Kidney capillary endothelial cell (primary cell): ENCODE measurements at places on chromosomes 7 and 10.

GRCh38 chr7:132423594-132424200, 152.6 kb downstream of the PLXNA4 start:
- DNase-seq, result no peak

DNA sequence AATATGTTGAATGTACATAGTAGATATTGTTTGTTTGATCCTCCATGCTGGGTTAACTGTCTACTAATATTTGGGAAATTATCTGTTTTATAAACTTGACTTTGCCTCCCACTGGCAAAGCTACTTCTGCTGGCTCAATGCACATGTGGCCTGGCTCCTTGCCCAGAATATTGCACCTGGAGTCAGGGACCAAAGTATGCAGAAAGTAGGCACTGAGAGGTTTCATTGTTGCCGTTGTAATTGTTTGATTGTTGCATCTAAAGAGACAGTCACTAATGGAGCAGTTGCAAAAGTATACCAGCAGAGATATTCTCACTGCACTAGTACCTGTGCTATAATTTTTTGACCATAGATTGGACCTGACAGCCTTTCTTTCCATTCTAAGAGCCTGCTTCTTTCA, 137.8 kb upstream of the CNTNAP2 start:
- no peak for DNase-seq

- DNase-seq, result no peak
These were observed 15.6 kb downstream of the SNX10 start for GRCh38 chr7:26307226-26307625.

DNA sequence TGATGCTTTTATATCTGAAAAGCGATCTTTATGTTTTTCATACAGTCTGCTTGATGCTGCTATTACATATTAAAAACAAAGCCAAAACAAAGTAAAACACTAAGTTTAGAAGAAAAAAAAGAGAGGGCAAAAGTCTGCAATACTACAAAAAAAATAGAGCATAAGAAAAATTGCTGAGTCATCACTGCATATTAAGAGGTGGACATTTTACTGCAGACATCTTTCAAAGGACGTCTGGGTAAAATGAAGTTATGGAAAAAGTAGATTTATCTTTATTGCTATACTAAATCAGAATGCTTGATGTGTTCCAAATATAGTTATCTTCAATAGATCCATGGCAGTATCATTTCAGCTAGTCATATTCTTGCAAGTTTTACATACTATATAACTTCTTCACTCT, 172.0 kb downstream of the MAGI2 start:
- DNase-seq, result no peak

DNA sequence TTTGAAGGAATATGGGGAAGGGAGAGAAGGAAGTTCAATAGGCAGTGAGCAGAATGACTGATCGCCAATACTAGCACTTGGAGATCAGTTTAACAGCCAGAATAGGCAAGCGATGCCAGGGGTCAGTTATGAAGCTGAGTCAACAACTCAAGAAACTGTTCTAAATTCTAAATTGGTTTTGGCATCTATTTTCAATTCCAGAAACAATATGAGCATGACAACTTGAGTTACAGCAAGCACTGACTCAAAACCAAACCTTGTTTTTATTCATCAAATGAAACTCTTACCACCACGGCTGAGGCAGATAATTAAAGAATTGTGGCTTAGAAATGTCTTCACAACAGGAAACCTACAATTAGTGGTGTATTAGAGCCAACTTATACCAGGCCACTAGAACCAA, 180.5 kb upstream of the ASAH2 start:
- no peak for DNase-seq

DNA sequence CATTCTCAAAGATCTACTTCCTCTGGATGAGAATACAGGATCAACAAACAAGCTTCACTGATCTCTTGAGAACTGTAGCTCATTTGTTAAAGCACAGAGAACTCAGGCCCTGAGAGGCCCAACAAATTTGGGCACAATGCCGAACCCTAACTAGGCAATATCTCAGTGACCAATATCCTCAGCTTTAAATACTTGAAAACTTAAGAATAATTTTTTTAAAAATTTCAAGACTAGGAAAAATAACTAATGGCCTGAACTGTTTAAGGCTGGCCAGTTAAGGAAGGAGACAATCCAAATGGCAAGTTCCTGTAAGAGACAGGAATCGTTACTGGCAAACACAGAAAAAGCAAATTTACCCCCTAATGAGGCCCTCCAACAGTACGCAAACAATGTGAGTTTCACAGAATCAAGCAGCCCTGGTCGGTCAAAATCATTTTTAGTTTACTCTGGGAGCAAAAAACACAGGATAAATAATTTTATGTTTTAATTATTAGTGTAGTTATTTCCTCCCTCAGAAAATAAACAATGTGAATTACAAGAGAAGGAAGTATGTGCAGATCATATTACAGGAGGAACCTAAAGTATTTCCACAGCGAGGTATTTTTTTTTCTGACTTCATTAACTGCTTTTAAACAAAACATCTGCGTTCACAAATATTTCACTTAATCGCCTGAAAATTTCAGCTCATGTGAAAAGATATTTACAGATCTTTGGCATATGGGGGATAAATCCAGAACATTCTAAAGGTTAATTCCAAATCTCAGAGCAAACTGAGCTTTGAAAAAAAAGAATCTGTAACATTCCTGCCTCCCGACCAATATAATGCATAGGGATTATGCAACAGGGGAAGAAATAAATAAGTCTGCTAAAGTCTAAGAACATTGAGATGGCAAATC, 39.5 kb downstream of the NT5C2 start:
- DNase-seq, result no peak

DNA sequence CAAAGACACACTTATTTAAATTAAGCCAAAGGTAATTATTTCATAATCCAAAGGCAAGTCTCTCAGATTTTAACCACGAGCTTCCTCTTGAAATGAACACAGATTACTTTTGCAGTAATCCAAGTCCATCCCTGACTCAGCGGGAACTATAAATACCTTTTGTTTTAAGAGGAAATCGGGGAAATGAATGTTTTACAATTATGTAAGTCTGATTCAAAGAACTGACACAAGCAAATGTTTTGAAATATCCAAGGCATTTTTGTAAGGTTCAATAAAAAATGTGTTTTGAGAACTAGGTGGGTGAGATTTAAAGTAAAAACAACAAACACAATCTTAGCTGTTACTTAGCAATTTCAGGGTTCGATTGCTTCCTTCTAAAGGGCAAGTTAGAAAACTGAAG, 179.8 kb upstream of the ASAH2 start:
- peak; percentile 30 for DNase-seq

DNA sequence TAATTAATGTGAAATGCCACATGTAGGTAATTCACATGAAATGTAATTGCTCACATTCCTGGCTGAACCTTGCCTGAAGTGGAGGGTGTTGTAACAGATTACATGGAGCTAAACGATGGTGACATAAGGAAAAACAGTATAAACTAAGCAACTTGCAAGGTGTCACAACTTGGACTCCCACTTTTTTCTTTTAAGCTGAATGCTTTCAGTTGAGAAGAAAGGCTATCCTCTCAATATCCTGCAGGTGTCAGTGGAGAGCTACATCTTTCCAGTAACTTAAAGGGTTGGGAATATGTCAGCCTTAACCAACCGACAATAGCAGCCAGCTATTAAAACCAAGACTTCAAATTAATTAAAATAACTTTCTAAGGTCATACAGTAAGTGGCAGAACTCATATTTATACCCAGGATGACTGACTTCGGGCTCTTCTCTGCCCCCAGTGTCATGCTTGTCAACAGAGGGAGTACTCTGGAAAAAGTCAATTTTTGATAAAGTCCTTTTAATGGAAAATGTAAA, 33.7 kb downstream of the NRBF2 start:
- DNase-seq, result peak; percentile 65

GRCh38 chr7:117395743-117396142, 31.6 kb downstream of the ASZ1 start:
- DNase-seq, result no peak

DNA sequence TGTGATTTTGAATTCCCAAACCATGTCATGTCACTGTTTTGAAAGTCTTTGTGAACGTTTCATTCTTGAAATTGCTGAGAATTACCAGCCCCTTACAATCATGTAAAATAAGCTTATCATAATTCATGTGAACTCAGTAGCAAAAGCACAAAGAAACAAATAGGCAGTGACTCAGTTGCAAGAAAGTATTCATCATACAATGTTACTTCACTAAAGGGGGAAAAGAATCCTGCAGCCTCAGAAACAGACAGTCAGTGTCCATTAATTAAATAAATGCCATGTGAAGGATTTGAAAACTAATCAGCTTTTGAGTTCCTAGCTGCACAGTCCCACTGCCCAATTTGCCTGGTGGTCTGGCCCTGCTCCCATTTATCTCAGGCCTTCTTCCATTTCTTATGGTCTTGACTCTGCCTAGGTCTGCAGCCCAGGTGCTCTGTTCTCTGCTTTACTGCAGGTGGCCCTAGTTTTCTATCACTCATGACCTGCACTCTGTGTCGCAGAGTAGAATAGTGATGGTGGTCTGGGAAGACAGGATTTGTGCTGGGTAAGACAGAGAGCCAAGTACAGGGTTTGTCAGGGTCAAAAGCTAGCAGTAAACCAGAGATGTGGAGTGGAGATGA, 99.7 kb downstream of the PLCE1 start:
- DNase-seq, result no peak

DNA sequence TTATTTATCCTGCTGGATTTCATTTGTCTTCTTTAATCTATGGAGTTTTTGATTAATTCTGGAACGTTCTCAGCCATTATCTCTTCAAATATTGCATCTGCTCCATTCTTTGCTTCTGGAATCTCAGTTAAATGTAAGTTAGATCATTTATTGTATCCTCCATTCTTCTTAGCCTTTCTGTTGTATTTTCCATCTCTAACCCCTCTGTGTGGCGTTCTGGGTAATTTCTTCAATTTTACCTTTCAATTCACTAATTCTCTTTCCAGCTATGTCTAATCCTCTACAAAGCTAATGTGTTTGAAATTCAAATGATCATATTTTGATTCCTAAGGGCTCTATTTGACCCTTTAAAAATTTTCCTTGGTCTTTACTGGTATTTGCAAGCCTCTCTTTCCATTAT, 92.4 kb downstream of the CDH23 start:
- no peak for DNase-seq
